ENCODE measurements at places on chromosomes 12 and 14. TPM values are rescaled to one million over a fixed set of nuclear protein-coding genes. Genes with fewer than 3 reads are reported as not detected.

Gene CCDC175
- total RNA-seq, result not detected

Gene SLC17A8
- total RNA-seq, result under 0.01 TPM

Gene CLEC6A
- total RNA-seq, result not detected

Gene PHC1
- total RNA-seq, result 9.7 TPM

Gene VWF
- total RNA-seq, result 1,035 TPM

All from dermis lymphatic vessel endothelial cell (primary cell).